Anterior cingulate cortex (tissue), 58 donors: ENCODE measurements at places on chromosomes 7 and 10.
A peak's percentile ranks its signal among the peaks of the same experiment; 100 is the strongest.

GRCh38 chr10:123642697-123643096, 23.5 kb upstream of the GPR26 start:
- no peak for DNase-seq

DNA sequence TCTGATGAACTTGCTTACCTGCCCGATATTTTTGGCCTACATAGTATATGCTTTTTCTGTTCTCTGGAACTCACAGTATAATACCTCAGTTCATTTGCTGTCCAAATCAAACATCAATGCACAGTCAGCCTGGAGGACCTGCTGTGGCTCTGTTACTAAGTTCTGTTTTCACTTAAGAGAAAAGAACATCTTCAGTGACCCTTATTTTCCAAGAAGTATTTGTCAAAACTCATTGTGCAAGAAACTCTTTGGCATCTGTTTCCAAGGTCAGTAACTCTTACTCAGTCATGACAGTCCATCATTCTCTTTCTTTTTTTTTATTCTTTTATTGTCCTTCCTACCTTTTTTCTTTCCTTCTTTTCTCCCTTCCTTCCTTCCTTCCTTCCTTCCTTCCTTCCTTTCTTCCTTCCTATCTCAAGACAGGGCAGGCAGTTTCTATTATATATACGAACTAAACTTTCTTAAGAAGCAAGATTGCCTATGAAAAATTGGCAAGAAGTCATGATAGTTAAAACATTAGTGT, 37.8 kb upstream of the SEM1 start:
- no peak for DNase-seq

DNA sequence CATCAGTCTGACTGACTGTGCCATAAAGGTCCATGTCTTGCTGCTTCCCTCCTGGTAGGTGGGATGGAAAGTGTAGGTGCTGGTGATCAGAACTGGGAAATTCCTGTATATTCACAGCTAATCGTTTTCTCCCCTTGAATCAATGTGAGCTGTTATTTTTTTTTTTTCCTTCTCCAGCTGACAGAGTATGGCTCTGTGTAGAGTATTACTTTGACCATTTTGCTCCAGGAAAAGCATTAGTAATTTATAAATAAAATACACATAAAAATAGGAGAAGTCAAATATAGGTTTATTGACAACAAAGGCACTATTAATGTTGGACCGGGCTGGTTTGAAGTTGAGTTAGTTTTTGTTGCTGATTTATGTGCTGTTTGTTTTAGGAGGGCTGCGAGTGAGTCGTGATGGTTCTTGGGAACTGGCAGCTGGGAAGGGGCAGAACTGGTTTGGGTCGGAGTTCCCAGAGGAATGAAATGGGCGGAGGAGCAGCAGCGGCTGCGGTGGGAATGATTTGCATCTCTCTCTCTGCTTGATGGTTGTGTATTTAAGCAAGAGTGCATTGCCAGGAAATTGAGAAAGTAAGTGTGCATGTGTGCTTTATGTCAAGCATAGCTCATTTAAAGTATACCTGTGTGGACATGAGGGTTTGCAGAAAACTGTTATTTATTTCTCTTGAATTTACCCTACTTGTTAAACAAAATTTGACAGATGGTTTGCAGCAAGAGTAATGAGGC, 80.9 kb downstream of the LRMDA start:
- no peak for DNase-seq

DNA sequence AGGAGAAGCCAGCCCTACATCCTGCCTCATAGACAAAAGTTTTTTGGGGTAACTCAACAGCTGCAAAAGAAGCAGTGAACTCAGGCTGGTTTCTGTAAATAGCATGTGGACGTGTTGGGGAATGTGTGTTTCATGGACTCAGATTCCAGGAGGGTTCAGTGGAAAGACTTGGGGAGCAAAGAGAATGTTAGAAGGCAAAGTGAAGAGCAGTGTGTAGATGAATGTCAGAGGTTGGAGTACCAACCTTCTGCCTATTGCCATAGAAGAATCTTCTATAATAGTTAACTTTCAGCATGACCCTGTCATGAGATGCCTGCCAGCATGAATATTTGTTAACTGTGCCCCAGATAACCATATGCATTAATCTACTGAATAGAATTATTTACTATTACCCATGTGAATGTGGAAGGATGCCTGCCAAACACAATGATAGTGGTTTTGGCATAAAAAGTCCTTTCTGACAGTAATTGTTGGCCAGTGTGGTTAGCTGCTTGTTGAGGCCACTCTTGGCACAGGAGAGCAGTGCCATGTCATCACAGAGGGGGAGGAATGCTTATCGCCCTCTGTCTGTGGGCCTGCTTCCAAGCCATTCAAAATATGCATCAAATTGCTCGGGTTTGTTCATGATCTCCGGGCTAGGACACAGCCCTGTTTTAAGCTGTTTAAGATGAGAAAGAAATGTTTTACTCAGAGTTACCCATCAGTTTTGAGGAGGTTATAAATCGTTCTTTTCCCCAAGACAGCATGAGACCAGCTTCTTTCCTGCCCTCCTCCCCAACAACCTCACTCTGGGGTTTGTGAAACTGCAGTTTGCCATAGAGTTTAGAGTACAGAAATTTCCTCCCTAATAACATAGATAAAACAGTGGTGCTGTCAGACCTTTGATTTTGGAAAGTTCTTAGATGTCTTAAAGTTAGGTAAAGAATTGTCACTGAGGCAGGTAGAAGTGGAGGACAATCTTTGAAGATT, 165.3 kb downstream of the WNT2 start:
- peak; percentile 28 for DNase-seq

DNA sequence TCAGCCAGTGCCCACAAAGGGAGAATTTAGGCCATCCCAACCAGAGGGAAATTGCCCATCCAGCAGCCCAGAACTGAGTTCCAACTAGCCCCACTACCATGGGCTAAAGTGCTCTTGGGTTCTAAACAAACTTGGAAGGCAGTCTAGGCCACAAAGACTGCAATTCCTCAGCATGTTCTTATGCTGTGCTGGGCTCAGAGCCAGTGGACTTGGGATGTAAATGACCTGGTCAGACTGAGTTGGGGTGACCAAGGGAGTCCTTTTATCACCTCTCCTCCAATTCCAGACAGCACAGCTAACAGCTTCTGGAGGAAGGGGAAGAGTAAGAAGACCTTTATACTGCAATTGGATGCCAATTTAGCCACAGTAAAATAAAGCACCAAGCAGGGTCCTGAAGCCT, 607.2 kb upstream of the KCND2 start:
- DNase-seq = no peak

DNA sequence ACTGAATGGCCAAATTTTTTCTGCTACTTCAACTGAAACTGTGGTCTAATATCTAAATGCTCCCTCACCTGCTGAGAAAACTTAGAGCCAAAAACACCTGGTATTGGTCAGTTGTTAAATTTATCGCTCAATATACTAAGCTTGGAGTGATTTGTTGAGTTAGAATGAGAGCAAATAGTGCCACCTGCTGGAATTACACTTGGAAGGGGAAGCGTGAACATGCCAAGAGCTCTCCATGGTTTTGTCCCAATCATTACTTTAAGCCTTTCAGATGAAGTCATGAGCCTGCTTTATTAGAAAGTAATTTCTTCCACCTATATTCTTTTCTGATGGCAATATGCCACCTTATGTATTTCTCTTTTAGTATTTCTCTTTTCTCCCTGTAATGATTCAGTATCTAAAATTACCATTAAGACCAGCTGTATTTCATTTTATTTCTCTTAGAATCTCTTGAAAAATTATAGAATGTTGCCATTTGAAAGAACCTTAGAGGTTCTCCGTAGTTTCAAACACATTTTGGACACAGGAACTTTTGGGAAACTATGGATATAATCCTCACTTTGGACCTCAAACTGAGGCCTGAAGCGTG, 447.8 kb upstream of the C7orf33 start:
- peak; percentile 2 for DNase-seq

DNA sequence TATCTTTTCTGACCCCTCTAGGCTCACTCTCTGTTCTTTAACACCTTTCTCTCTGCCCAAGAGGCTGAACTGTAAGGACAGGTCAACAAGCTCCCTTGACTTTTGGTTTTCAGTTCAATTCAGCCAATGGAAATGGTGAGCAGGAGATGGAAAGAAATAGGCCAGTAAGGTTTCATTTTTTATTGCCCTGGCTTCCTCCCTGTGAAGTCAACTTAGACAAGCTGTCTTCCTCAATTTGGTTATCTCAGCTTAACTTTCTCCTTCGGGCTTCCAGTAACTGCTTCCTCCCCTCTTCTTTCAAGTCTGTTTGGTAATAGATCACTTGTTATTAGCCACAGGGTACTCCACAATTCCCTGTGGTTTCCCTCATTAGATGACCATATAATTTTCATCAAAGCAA, 19.7 kb downstream of the LIPK start:
- DNase-seq = no peak

DNA sequence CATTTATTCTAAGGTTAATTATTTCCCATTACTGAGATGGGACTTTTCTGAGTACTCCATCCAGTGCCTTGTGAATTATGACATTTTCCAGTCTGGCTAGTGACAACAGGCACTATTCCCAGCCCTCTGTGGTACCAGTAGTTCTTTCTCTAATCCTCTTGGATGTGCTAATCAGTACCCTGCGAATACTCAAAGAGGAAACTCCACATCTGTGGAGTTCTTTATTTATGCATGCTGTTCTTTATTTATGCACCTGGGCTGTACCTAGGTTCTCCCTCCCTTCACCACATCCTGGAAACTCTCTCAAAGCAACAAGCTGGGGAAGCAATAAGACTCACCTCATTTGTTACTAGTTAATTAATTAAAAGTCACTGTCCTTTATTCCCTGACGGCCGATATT, 83.5 kb downstream of the TSPAN12 start:
- DNase-seq = no peak

DNA sequence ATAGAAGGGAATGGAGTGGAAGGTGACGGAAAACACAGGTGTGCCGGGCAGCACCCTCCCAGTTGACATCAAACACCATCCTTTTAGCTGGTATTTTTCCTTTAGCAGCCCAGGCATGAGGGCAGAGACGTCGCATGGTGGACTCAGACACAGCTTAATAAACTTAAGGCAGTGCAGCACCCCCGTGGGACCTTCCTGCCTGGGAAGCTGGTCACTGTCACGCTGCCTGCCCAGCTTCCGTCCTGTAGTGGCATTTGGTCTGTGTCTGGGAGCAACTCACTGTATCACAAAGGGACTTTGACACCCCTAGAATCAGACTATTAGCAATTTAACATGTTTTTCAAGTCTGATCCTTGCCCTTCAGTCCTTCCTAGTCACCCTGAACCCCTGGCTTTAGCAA, 35.8 kb downstream of the IL15RA start:
- no peak for DNase-seq
